ENCODE measurements at places on chromosomes 4 and X.

DNA sequence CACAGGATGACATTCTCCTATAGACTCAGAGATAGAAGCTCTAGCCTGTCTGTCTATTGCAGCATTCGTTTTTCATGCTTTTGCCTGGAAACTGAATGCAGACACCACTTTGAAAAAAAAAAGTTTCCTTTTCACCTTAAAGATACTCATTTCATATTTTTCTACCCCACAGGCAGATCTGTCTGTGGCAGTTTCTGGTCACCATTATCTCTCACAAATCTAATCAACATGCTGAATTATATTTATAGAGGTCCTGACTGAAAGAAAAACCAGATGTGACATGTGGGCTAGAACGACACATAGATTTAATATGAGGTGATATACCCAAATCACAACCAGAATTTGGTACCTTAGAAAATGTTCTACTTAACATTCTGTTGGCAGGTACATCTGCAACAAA, 28.2 kb downstream of the ADGRG4 start:
- no peak for DNase-seq

DNA sequence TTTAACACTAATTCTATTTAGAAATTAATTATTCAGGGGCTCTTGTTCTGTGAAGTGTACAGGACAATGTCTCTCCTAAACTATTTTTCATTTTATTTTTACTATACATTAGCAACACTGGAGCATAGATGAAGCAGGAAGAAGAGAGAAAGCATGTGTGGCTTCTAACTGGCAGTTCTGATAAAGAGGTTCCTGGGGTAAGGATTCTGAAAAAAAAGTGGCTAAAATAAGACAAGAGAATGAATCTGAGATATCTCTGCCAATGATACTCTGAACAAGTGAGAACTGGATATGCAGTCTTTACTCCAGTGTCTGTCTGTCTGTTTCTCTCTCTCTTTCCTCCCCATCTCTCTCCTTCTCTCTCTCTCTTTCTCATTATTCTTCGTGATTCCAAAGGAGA, 125.9 kb downstream of the MAML3 start:
- DNase-seq = no peak

GRCh38 chr4:183830438-183830985, 74.6 kb upstream of the STOX2 start:
- DNase-seq = no peak

DNA sequence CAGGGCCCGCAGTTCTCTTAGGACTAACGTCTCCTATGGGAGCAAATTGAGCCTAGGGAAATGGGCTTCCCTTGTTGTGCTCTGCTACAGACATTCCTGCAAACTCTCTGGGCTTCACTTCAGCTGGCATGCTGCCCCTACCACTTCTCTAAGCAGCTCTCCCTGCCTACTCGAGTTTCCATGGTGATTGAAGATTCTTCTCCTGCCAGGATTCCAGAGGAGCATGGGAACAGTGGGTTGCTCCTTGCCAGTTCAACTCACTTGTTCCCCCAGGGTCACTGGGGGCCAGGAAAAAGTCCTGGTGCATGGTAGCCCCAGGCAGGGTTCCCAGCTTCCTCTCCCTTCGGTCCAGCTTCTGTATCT, 21.1 kb upstream of the WDR17 start:
- DNase-seq = no peak

DNA sequence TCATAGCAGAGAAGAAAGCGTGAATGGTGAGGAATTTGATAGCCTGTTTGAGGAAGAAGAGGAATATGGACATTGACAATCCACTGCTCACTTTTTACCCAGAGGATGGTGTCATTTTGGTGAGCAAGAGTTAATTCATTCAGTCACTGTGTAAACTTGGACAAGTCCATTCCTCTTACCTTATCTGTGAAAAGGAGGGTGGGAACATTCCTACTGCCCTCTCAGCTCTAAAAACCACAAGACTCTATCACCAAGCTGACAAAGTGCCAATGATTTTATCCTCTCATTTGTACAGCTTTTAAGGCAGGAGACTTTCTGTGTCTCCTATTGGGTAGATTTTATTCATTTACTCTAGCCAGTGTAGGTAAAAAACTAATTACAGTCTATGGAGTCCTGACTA, 103.8 kb downstream of the LUZP4 start:
- no peak for DNase-seq

DNA sequence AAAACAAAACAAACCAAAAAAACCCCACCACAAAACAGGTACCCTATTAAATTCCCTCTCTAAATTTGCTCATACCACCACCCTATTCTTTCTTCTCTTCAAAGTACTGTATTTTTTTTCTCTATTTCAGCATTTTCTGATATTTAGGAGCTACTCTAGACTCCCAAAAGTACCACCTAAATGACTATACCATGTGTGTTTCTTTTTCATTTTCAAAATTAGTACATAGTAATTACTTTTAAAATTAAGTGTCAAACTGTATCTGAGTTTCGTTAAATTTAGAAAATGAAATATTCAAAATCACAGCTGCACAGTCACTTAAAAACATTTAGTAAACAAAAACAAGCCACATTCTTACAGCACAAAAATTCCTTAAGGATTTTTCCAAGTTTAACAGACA, 161.7 kb downstream of the FBXW7 start:
- DNase-seq = no peak

Data from SIG-M5 (cell line).